Head of caudate nucleus (tissue), 42 donors: ENCODE measurements at places on chromosomes 4 and X.

DNA sequence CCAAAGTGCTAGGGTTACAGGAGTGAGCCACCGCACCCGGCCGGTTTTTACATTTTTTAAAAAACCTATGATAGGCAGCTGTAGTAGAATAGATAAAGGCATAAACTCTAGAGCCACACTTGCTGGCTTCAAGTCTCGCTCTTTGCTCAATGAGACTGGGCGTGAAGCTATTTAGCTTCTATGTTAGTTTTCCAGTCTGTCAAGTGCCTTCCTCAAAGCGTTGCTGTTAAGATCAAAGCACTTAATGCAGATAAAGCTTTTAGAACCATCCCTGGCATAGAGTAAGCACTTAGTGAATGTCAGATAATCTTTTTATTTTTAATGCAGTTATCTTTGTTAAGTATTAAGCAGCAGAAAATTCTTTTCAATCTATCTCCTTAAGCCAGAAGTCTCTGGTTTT, 42.0 kb upstream of the BMPR1B start:
- DNase-seq: no peak

- DNase-seq: no peak
These were observed 538.7 kb upstream of the SMIM31 start for GRCh38 chr4:164215113-164215741.

DNA sequence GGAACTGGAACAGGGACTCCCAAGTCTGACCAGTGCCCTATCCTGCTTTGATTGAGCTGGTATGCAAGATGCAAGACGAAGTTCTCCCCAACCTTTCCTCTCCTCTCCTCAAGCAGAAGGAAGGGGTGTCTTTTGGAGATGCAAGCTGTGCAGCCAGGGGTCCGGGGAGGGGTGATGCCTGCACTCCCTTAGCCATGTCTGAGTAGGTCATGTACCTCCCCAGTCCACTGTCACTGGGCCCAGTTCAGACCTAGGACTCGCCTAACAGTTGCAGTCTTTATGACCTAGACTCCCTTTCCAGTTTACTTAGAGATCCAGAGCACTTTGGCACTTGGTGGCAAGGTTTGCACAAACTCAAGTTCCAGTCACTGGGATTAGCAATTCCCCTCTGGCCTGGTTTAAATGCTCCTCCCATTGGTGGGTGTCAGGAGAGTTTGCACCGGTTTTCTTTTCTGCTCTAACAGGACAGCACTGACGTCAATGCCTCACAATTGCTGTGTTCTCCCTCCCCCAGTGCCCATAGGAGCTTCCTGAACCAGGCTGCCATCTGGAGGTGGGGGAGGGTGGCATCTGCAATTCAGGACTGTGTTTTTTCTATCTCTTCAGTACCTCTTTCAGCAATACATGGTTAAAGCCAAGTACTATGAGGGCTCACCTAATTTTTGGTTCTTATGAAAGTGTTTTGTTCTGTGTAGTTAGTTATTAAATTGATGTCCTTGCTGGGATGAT, 782.2 kb downstream of the ARAP2 start:
- DNase-seq: no peak

DNA sequence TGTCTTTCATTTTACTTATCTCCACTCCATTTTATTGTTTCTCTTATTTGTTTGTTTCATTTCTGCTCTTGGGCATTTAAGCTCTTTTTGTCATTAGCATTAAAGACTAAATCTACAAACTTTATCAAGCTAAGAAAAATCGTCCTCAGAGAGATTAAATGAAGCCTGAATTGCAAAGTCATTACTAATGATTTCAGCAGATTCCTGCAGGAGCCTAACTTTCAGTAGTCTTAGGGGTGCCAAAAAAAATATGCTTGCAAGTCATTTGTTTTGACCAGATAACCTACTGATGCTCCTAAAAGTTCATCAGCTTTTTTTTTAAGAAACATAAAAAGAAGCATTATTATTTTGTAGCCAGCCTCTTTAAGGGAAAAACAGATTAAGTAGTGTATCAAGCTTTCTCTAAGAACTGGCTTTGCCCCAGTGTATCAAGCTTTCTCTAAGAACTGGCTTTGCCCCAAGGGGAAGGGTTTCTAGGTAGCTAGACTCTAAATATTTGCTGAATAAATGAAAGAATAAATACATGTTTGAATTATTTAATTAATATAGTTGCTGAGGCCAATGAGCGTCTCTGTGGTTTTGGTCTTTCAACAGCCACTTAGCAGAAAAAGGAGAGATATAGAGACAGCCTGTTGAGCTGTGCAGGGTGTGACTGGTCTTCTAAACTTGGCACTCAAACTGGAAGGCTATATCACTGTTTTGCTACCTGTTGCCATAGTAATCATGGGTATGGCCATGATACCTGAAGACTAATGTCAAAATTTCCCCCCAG, 174.2 kb downstream of the BTC start:
- no peak for DNase-seq

GRCh38 chr4:174538123-174538875, 16.0 kb upstream of the HPGD start:
- no peak for DNase-seq

DNA sequence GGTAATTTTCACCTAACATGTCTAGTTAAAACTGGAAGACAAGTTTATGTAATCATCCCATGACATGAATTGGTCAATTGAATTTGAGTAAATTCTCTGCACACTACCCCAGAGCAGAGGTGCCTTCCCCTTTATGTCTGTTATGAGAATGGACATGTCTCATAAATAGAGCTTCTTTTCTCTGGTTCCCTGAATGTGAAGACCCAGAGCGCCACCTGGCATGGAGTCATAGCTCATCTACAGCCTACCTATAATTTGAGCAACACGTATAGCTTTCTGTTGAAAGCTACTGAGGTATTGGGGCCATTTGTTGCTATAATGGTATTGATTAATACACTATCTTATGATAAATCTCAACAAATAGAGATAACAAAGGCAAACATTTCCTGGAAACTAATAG, 626.5 kb upstream of the GALNTL6 start:
- no peak for DNase-seq

GRCh38 chr4:89334830-89335229, 27.2 kb upstream of the GPRIN3 start:
- no peak for DNase-seq

- DNase-seq: no peak
These were observed 413.6 kb downstream of the AFF2 start for GRCh38 chrX:148913971-148914370.

DNA sequence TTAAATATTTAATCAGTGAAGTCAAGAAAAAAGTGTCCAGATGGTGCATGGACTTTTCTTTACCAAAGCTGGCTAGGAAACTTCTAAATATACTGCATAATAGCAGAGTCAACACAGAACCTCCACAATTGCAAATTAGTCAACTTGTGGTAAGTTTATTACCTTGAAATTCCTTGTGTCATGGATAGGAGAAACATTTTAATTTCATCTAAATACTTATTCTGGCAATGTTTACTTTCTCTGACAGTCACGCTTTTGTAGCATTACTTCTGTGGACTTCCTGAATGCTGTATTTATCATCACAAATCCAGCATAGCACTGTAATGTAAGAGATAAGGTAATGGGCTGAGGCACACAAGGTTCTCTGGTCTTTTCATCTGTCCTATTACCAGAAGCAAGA, 2266.1 kb downstream of the PCDH7 start:
- DNase-seq: no peak

- DNase-seq: no peak
These were observed 6.4 kb upstream of the GSX2 start for GRCh38 chr4:54093324-54094240.

DNA sequence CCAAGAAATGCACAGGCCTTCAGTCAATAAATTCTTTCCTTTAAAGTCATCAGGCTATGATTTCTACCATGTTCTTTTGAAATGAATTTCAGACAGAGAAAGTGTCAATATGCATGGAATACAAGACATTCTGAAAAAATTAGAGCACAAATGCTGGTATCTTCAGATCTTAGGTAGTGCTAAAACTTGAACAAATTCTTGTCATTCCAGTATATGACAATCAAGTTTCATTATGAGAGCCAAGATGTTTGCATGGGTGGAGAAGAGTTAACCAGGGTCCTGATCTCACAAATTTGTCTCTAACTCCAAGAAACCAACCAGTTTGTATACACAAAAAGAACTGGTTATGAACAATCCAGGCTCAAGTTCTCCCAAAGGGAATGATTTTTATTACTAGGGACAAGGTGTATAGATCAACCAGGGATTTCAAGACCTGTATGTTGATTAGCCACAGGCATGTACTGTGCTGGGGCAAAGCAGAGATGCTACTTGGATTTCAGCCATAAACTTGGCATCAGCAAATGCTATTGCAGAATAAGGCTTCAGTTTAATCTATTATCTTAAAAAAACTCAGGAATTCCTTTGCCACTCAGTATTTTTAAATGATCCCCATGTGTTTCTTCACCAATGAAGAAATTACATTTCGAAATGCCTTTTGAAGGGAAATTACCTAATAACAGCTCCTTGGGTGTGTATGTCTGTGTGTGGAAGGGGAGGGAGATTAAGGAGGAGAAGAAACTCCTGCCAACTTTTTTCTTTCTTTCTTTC, 69.7 kb downstream of the FANCB start:
- DNase-seq: no peak
